ENCODE measurements at places on chromosomes 5 and 9.
A peak's percentile ranks its signal among the peaks of the same experiment; 100 is the strongest.

GRCh38 chr5:2199697-2200096 lies 317.0 kb upstream of the IRX4 start:
- peak; percentile 8 for DNase-seq

DNA sequence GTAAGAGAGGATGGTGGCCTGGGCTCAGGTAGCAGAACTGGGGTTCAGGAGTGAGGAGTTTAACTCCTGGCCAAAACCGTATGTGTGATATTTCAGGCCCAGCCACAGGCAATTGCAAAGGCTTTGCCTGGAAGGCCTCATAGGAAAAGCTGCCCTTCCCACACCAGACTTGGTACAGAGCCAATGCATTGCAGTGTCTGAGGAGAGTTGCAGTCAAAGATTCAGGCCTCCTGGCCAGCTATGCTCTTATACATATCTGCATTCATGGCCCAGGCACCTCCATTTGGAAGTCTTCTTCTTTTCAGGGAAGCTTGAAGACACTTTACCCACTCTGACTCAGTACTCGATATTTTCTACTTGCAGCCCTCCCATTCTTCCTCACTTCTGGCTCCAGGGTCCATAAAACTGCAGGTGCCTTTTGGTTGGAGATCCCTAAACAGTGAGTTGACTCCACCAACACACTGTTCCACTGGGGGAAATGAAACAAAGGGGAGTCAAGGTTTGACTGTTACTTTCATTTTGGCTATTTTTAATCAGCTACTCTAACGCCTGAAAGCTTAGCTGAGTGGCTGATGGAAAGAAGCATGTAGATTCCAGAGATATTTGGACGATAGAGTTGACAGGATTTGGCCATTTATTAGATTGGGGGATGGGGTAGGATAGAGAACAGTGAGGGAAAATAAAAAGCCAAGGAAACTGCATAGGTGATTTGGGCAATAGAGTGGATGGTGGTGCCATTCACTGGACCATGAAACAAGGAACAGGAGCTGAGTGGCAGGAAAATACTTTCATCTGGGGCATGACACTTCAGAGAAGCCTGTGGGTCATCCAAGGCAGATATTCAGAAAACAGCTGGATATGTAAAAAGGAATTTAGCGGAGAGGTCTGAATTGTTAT lies 30.6 kb upstream of the IL33 start:
- DNase-seq = no peak

GRCh38 chr5:177494346-177495195 lies 2.8 kb downstream of the PDLIM7 start:
- DNase-seq = peak; percentile 61

- DNase-seq = no peak
These were observed 95.8 kb upstream of the DAP start for GRCh38 chr5:10856683-10857337.

DNA sequence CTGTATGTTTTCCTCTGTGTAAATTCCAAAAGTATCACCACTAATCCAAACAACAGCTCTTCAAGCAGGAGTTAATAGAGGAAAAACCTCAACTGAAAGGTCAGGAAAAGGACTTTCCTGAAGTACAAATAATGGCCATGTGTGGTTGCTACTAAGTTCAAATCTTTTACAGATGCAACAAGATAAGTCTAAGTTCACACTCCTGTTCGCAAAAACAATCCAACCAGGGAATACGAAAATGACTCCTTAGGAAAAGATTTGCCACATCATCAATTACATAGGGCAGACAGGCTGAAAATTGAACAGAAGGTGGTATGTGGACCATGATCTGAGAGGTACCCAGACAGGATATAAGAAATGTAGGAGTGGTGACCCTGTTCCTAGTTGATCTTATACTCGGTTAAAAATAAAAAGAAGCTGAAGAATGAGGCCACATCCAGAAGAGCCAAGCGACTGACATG lies 210.2 kb downstream of the TSSK1B start:
- no peak for DNase-seq

- DNase-seq = no peak
These were observed 3.7 kb downstream of the SYK start for GRCh38 chr9:90805006-90805996.

GRCh38 chr9:88308831-88309560 lies 79.2 kb upstream of the SPIN1 start:
- DNase-seq = no peak

GRCh38 chr5:65790371-65791163 lies 68.6 kb downstream of the NLN start:
- DNase-seq = no peak

DNA sequence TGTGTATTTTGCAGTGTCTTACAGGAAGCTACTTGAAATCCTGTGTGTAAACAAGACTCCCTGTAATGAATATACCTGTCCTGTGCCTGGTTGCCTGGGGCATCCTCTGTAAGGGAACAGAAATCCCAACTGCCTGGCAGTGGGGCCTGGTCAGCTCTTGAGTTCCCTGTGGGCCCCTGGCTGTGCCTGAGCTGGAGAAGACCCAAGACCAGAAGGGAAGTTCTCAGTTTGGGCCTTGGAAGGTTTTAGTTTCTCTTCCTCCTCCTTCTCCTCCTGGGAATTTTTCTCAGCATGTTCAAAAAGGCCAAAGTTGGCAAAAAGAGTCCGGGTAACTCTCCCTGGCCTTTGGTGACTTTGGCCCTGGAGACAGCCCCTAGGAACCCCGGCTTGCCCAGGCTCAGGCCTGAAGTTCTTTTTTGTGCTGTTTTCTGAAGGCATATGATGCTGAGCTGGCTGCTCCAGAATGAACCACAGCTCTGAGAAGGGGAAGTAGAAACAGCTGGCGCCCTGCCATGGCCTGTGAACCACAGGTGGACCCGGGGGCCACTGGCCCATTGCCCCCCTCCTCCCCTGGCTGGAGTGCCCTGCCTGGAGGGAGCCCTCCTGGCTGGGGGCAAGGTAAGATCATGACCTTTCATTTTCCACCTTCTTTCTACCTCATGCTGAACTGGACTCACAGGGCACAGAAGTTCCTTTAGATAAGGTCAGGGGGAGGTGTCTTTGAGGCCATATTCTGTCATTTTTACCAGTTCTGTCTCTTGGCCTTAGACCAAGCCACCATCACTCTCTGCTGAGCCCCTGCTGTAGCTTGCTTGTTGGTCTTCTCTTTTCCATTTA lies 5.8 kb downstream of the TMEM268 start:
- DNase-seq = peak; percentile 60

DNA sequence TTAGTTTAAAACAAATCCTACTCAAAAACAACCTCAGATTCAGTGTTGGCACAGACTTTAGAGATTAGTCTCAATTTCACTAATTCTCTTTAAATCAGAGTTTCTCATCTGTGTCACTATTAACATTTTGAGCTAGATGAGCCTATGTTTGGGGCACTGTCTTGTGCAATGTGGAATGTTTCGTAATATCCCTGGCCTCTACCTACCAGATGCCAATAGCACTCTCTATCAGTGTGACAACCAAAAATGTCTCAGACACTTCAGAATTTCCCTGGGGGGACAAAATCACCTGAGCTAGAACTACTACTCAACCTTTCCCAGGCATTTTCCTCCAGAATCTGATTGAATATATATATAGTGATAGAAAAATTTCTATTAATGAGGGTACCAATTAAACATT lies 465.2 kb upstream of the RGMB start:
- no peak for DNase-seq

DNA sequence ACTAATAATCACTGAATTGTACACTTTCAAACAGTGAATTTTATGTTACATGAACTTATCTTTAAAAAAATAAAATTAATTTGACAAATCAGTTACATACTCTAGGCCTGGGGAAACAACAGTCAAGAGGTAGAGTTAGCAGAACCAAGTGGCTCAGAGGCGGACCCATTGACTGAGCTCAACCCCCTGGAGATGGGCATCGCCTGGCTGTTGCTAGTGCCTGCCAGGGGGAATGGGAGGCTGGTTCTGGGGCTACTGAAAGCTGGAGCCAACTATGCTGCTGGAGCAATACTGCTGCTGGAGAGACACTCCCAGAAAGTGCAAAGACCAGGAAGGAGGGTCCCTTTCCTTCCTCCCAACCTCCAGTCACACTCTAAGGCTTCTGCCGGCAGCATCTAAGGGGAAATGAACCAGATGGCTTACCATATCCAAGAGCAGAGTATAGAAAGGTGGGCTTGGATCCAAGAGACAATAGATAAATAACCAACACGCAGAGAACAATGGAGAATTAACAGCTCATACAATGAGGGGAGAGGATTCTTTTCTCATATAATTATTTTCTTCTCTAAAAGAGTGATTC lies 40.3 kb upstream of the ANKRD55 start:
- no peak for DNase-seq

DNA sequence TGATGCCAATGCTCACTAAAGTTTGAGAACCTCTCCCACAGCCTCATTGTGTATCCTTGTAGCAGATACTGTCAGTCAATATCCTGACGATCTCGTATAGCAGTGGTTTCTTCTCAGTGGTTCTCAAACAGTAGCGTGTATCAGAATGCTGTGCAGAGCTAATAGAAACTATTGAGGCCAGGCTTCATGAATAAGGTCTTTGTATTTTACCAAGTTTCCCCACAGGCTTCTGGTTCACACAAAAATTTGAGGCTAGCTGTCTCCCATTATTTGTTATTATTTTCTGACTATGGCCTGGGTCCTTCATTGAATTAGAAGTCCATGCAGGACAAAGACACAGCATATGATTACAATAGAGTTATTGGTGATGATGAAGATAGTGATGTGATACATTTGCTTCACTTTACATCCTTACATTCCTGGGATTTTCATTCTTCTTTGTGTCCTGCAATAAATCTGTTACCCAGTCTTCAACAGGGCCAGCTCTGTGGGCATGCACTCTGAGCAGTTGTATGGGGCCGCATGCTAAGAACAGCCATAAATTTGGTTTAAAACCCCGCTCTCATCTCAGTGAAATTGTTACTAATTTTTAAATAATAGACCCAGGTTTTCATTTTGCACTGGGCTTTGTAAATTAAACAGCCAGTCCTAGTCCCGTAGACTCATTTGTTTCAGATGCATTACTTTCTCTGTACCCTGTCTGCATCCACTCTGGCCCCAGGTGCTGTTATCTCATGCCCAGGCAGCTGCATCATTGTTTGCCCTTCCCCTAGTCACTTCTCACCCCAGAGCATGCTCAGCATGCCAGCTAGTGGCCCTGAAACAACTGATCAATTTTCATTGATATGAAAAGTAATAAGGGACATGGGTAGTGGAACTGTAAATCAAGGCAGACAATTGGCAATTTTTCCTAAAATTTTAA lies 199.9 kb upstream of the PIK3R1 start:
- no peak for DNase-seq

GRCh38 chr5:23721336-23721735 lies 213.9 kb downstream of the PRDM9 start:
- no peak for DNase-seq

GRCh38 chr5:37111426-37112382 lies 137.5 kb downstream of the CPLANE1 start:
- DNase-seq = no peak

DNA sequence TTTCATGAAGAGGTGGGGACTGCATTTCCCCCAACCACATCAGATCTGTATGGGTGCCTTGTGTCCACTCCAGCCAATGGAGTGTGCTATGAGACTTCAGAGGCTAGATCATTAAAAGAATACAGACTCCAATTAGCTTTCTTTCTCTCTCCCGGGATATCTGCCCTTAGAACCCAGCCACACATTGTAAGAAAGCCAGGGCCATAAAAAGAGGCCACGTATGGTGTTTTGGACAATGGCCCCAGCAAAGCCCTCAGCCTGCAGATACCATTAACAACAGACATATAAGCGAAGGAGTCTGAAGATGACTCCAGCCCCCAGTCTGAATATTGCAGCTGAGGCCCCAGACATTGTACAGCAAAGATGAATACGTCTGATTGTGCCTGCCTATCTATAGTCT lies 21.5 kb downstream of the IL6ST start:
- no peak for DNase-seq

GRCh38 chr5:74316064-74316603 lies 324.4 kb downstream of the ENC1 start:
- no peak for DNase-seq

GRCh38 chr9:76227156-76227555 lies 167.1 kb downstream of the RFK start:
- no peak for DNase-seq

DNA sequence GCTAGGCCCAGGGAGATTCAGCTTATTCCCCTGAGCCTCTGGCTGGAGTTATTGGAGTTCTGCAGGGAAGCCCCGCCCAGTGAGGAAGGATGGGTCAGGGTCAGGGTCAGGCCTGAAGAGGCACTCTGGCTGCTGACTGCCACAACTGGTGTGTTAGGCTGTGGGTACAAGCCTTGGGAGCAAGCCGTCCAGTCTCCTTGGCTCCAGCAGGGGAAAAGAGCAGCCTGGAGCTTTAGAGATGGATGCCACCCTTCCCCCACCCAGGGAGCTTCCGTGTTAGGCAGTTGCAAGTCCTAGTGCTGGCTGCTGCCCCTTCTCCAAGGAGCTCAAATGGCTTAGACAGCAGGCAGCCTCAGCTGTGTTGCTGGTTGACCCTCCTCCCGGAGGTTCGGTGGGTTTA lies 34.4 kb upstream of the TAF11L2 start:
- DNase-seq = no peak

DNA sequence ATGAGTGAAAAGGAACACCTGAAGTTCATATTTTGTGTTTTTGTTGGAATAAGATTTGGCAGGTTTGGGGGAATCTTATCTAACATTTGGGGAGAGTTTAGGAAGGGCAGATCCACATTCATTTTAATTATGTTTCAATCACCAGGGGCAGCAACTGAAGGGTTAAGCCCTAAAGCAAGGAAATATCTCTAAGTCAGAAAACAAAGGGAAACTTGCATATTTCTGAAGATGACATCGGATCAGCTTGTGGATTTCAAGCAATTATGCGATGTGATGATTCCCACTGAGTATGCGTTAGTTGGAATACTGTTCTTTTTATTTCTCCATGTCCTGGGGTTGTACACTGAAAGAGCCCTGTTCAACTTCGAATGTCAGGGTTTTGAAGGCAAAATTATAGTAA lies 59.8 kb upstream of the NFIB start:
- DNase-seq = no peak

GRCh38 chr5:115460472-115460871 lies 84.1 kb downstream of the FEM1C start:
- DNase-seq = no peak

DNA sequence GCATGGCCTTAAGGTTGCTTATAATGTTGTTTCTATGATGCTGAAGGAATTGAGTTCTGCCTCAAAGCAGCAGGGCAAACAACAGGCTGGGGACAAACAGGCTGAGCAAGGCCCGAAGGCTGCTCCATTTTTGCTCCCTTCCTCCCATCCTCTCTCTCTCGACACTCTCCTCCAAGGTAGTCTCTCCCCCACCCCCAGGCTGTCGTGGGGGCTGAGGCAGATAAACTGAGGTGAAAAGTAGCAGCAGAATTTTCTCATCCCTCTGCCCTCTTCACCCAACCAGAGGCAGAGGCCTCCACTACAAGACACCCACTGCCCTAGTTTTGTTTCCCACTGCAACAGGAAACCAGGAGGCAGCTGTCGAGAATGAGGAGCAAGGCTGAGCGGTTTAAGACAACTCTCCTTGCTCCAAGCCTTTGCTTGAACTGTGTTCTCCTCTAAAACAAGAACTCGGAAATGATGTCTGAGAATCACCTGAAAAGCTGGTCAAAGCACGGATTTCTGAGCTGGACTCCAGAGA lies 13.5 kb upstream of the GNA14 start:
- DNase-seq = no peak

GRCh38 chr9:129866394-129867135 lies 31.3 kb downstream of the USP20 start:
- DNase-seq = no peak

Data from colonic mucosa (tissue), 4 donors.